ENCODE measurements at places on chromosomes 13 and 19. TPM values are rescaled to one million over a fixed set of nuclear protein-coding genes. Genes with fewer than 3 reads are reported as not detected.

DNA sequence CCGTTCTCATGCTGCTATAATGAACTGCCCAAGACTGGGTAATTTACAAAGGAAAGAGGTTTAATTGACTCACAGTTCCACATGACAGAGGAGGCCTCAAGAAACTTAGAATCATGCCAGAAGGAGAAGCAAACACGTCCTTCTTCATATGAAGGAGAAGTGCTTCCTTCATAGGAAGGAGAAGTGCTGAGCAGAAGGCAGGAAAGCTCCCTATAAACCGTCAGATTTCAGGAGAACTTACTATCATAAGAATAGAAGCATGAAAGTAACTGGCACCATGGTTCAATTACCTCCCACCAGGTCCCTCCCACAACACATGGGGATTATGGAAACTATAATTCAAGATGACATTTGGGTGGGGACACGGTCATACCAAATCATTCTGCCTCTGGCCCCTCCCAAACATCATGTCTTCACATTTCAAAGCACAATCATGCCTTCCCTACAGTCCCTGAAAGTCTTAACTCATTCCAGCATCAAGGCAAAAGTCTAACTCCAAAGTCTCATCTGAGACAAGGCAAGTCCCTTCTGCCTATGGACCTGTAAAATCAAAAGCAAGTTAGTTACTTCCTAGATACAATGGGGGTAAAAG, 10.6 kb downstream of the ACOD1 start:
- H3K4me1 ChIP-seq: no peaks in the 10 kb centered on the region
- H3K27ac ChIP-seq: no peak overlapping the region

DNA sequence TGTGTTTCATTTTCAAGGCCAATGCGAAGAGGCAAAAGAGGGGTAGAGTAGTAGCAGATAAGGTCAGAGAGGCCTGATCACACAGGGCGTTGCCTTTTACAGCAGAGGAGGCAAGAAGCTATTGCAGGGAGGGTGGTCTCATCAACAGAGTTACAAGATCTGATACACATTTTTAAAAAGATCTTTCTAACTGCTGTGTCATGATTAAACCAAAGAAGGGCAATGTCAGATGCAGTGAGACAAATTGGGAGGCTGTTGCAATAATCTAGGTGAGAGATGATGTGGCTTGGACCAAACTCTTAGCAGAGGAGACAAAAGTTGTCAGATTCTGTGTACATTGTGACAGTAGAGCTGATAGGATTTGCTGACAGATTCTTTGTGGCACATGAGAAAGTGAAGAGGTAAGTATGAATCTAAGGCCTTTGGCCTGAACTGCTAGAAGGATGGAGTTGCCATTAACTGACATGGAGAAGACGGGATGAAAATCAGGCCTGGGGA, 13.0 kb upstream of the LRRC63 start:
- no peaks in the 10 kb centered on the region for H3K36me3 ChIP-seq
- no peak overlapping the region for H3K27ac ChIP-seq

DNA sequence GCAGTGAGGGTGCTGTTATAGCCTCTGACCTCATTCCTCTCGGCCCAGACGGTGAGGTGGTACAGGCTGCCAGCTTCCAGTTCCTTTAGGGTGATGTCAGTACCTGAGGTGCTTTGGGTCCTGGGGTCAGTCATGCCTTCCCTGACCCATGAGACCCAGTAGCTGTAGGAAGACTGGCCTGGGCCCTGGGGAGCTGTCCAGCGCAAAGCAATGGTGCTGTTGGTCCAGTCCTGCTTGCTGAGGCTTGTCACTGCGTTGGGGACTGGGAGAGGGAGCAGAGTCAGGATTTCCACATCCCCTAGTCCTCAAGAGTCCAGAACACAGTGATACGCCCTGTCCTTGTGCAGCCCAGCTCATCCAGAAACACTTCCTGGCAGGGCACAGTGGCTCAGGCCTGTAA, 10.7 kb downstream of the PTPRH start:
- H3K4me1 ChIP-seq: no peaks in the 10 kb centered on the region
- no peak for DNase-seq
- no peaks in the 10 kb centered on the region for H3K27me3 ChIP-seq
- no peak overlapping the region for H3K27ac ChIP-seq
- no peak overlapping the region for H3K4me3 ChIP-seq
- no peaks in the 10 kb centered on the region for H3K36me3 ChIP-seq

DNA sequence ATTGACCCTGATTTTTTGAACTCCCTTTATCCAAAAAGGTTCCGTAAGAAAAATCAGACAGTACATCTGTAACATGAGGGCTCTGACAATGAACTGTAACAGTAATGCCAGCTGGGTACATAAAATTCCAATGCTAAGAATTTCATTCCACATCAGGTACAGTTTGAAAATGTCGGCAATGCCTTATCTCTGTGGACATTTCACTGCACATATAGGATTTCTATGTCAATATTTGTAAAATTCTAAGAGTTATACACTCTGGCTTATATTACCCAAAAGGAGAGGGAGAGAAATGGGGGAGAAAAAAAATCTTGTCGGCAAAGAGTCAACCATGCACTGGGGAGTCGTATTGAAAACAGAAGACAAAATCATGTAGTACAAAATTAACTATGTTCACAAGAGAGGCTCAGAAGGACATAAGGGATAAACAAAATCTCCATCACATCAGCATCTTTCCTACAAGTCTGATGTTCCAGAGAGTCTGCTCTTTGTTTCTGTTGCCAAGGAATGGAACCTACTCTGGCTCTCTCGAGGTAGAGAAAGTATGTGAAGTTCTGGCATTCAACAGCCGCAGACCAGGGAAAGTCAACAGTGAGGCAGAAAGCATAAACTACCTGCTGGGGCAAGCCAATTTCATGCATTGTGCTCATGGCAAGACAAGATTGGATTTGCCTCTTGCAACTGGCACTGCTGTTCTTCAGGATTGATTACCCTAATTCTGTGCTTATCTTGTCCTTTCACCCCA, 72.4 kb downstream of the STARD13 start:
- no peaks in the 10 kb centered on the region for H3K36me3 ChIP-seq
- peaks cover 16% of the 10 kb centered on the region for H3K4me1 ChIP-seq
- no peak overlapping the region for H3K4me3 ChIP-seq
- no peaks in the 10 kb centered on the region for H3K27me3 ChIP-seq
- DNase-seq: no peak

- peak overlapping the region; percentile 68 for H3K27ac ChIP-seq
- no peak overlapping the region for H3K4me3 ChIP-seq
- DNase-seq: no peak
- no peaks in the 10 kb centered on the region for H3K27me3 ChIP-seq
- H3K36me3 ChIP-seq: peaks cover 50% of the 10 kb centered on the region
Measured at GRCh38 chr19:45526143-45526542, 18.9 kb downstream of the VASP start.

DNA sequence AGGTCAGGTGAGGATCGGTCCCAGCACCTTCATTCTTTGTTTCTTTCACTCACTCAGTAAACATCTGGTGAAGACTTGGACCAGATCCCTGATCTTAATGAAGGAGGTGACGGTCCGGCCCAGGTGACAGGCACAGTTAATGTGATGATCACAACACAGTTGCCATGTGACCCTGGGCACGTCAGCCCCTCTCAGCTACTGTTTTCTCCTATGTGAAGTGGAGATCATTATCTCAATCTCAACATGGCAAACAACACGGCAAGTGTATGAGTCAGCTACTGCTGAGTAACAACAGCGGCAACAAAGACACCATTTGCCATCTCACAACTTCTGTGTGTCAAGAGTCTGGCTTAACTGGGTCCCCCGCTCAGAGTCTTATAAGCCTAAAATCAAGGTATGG, 74.6 kb downstream of the GNG7 start:
- peaks cover 25% of the 10 kb centered on the region for H3K4me1 ChIP-seq
- H3K4me3 ChIP-seq: no peak overlapping the region
- peak overlapping the region; percentile 86 for H3K27ac ChIP-seq
- no peak for DNase-seq

DNA sequence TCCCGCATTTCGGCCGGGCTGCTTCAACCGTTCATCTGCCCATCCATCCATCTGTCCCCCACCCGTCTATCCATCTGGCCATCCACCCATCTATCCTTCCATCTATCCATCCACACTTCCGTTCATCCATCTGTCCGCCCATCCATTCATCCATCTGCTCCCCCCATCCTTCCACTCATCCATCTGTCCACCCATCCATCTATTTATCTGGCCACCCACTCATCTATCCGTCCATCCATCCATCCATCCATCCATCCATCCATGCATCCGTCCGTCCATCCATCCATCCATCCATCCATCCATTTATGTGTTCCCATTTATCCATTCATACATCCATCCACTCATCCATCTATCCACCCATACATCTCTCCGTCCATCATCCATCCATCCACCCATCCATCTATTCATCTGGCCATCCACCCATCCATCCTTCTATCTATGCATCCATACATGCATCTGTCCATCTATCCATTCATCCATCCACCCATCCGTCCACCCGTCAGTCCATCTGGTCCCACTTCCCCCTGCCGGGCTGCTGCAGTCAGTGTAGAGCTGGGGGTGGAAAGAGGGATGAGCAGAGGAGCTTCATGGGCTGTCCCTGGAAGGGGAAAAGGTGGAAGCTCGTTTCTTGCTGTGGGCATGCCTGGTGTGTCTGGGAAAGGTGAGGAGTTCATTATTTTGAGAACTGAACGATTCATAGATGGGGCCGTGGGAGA, 722 bp downstream of the HSD11B1L start:
- no peaks in the 10 kb centered on the region for H3K27me3 ChIP-seq
- H3K36me3 ChIP-seq: peaks cover 5% of the 10 kb centered on the region
- no peak for DNase-seq
- no peak overlapping the region for H3K27ac ChIP-seq
- H3K4me1 ChIP-seq: peaks cover 12% of the 10 kb centered on the region

DNA sequence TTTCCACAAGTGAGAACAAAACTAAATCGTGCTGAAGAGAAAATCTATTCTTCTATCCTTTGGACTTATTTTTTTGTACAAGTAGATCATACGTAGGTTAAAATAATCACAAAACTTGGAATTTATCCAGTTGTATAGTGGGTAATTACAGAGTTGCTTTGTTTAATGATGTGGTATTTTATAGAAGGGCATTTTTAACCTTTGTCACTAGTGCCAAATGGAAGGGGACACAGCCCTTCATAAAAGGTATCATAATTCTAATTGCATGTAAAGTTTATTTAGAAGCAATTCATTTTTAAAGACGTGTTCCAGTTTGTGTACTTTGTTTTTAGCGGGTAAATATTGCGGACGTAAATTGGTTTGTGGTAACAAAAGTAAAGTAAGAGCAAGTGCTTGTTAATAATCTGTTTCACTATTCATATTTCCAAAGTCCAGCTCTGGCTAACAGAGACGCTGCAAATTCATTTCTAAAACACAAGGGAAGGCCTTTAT, 99.5 kb downstream of the ERCC5 start:
- no peak overlapping the region for H3K27ac ChIP-seq
- DNase-seq: no peak
- no peaks in the 10 kb centered on the region for H3K27me3 ChIP-seq
- no peak overlapping the region for H3K4me3 ChIP-seq

DNA sequence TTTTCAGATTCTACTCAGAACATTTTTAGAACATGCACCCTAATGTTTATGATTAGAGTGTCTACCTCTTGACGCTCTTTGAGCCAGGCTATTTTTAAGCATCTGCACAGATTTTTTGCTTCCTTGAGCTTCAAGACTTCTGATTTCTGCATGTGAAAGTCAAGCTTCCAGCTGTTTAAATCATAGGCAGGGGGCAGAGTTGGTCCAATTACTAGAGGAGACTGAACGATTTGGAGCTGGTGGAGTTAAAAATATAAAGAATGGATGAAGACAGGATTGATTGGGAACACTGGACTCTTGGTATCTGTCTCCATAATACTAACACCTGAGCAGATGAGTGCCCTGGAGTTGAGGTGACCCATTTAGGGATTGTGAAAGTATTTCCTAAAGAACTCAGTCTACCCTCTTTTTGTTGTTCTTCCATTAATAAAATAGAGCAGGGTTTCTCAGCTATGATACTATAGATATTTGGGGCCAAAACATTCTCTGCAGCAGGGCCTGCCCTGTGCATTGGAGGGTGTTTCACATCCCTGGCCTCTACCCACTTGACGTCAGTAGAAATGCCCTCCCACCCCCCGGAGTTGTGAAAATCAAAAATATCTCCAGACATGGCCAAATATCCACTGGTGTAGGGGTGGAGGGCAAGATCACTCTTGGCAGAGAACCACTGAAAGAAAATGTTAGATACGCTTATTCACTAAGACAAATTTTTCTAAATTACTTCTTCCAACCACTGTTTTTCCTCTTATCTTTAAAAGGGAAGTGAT, 160.1 kb downstream of the COG6 start:
- no peak overlapping the region for H3K4me3 ChIP-seq
- DNase-seq: no peak
- H3K4me1 ChIP-seq: no peaks in the 10 kb centered on the region
- no peaks in the 10 kb centered on the region for H3K27me3 ChIP-seq
- H3K27ac ChIP-seq: no peak overlapping the region

- no peak for DNase-seq
- no peaks in the 10 kb centered on the region for H3K36me3 ChIP-seq
- H3K27ac ChIP-seq: no peak overlapping the region
Measured at GRCh38 chr13:94249512-94249911, 230.0 kb downstream of the DCT start.

- DNase-seq: no peak
- no peak overlapping the region for H3K27ac ChIP-seq
- no peak overlapping the region for H3K4me3 ChIP-seq
- H3K36me3 ChIP-seq: no peaks in the 10 kb centered on the region
Measured at GRCh38 chr13:78816154-78816553, 157.2 kb upstream of the OBI1 start.

DNA sequence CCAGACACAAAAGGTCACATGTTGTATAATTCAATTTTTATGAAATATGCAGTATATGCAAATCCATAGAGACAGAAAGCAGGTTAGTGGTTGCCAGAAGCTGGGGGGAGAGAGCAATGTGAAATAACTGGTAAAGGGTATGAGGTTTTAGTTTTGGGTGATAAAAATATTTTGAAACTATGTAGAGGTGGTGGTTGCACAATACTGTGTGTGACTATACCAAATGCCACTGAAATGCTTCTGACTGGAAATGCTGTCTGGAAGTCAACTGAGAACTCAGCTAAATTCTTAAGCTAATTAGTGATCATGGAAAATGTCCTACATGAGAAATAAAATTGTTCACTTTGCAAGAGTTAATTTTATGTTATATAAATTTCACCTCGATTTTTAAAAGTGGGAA, 65.3 kb upstream of the RXFP2 start:
- H3K36me3 ChIP-seq: no peaks in the 10 kb centered on the region

- H3K27ac ChIP-seq: no peak overlapping the region
- no peak for DNase-seq
- H3K27me3 ChIP-seq: no peaks in the 10 kb centered on the region
- no peak overlapping the region for H3K4me3 ChIP-seq
- H3K36me3 ChIP-seq: no peaks in the 10 kb centered on the region
Measured at GRCh38 chr13:71799324-71799723, 67.7 kb downstream of the DACH1 start.

GRCh38 chr19:2850256-2850925, 9.1 kb downstream of the ZNF555 start:
- peaks cover 39% of the 10 kb centered on the region for H3K36me3 ChIP-seq
- no peak for DNase-seq
- no peak overlapping the region for H3K27ac ChIP-seq
- no peaks in the 10 kb centered on the region for H3K4me1 ChIP-seq
- no peak overlapping the region for H3K4me3 ChIP-seq

- no peak overlapping the region for H3K27ac ChIP-seq
- no peaks in the 10 kb centered on the region for H3K4me1 ChIP-seq
- no peak for DNase-seq
- H3K36me3 ChIP-seq: no peaks in the 10 kb centered on the region
- H3K4me3 ChIP-seq: peak overlapping the region; percentile 71
Measured at GRCh38 chr19:29812881-29813275, 1.1 kb downstream of the CCNE1 start.

CCL25 gene
- total RNA-seq: not detected

SIGLEC8 gene
- total RNA-seq: 0.41 TPM

All from thoracic aorta (tissue), 2 donors.